SW 1271 (cell line): ENCODE measurements at places on chromosomes 2 and 18.

GRCh38 chr2:196415384-196415783 lies 224.1 kb upstream of the CCDC150 start:
- DNase-seq = no peak

- no peak for DNase-seq
Measured at GRCh38 chr2:3868012-3868805, 164.8 kb downstream of the DCDC2C start.

GRCh38 chr2:182377467-182377866 lies 49.4 kb downstream of the PDE1A start:
- DNase-seq = no peak

GRCh38 chr18:70037431-70038061 lies 89.9 kb upstream of the CD226 start:
- DNase-seq = no peak

- no peak for DNase-seq
Measured at GRCh38 chr2:61759005-61759404, 94.9 kb downstream of the FAM161A start.

- no peak for DNase-seq
Measured at GRCh38 chr2:190891372-190891771, 10.8 kb downstream of the GLS start.

DNA sequence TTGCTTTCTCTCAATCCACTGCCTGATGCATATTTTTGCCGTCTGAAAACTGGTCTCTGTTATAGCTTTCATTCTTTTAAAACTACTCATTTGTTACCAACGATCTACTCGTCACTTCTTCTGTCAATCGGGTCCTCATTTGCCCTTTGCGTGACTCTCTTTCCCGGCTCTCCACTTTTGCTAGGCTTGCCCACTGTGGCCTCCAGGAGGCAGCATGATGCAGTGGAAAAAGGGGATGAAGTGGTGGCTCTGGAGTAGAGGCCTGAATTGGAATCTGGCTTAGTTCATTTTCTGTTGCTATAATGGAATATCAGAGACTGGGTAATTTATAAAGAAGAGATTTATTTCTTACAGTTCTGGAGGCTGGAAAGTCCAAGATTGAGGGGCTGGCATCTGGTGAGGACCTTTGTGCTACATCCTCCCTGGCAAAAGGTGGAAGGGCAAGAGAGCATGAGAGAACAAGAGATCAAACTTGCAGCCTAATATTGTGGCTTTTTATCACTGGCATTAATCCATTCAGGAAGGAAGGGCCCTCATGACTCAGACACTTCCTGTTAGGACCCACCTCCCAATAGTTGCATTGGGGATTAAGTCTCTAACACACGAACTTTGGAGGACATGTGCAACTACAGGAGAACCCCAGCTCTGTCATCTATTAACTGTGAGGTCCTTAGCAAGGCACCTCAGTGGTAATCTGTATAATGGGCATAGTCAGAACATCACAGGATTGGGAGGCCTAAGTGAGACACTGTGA lies 15.4 kb downstream of the GDF7 start:
- DNase-seq = no peak

DNA sequence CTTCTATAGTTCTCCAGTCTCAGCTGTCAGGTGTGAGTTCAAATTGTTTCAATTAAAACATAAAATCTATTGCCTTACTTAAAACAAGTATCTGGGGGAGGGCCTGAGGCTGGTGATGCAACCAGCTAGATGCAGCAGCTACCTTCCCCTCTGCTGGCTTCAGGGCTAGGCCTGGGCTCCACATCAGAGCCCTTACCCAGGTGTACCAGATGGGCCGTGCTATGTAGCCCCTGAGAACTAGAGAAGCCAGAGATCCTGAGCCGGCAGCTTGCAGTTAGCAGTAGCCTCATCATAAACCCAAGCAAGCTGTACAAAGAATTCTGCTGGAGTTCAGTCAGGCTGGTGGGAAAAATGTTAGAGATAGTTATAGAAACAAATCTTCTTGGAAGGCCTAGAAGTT lies 97.7 kb upstream of the ACAA2 start:
- DNase-seq = no peak

GRCh38 chr18:74060579-74060978 lies 87.1 kb downstream of the FBXO15 start:
- no peak for DNase-seq

DNA sequence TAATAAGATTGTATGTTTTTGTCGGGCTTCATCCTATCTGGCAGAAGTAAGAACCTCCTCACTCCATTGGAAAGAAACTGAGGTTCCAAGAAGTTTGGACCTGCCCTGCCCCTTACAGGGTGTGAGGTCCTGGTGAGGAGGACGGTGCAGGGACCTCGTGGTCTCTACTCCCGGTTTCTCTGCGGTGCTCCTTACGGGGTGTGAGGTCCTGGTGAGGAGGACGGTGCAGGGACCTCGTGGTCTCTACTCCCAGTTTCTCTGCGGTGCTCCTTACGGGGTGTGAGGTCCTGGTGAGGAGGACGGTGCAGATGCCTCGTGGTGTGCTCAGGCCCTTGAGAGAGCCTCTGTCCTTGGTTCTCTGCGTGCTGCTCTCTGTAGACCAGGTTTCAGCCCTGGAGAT lies 5.2 kb downstream of the CTDP1 start:
- DNase-seq = no peak

DNA sequence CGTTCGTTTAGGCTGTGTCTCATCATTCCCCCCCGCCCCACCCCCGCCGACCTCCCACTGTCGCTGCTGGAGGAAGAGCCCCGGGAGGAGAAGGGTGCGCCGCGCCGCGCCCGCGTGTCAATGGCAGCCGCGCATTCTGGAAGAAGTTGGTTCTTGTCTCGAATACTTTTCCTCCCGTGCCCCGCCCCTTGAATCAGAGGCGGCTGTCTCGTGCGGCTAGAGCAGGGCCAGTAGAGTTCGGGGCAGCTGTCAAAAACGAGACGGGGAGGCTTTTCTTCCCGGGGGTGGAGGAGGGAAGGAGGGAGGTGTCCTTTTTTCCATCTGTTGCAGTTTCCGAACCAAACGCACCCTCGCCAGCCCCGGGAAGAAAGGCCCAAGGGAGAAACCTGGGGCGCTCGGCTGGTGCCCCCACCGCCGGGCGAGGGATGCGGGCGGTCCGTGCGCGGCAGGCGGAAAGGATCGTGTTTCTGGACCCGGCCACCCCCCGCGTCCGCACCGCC lies 410 bp upstream of the TGIF1 start:
- peak; percentile 69 for DNase-seq

DNA sequence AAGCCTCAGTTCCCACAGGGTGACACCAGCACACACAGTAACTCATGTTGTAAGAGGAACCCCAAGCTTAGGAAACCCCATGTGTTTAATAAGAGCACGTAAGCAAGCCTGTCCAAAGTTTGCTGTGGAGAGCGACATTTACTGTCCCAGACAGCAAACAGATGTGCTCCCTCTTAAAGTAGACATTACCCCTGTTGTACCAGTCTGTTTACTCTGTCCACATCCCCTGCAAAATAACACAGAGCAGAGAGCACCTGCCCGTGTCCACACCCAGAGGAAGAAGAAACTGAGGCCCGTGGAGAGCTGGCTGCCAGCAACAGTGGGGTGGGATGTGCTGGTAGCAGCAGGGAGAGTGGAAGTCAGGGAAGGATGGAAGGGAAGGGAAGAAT lies 243.5 kb downstream of the GBX2 start:
- DNase-seq = no peak

DNA sequence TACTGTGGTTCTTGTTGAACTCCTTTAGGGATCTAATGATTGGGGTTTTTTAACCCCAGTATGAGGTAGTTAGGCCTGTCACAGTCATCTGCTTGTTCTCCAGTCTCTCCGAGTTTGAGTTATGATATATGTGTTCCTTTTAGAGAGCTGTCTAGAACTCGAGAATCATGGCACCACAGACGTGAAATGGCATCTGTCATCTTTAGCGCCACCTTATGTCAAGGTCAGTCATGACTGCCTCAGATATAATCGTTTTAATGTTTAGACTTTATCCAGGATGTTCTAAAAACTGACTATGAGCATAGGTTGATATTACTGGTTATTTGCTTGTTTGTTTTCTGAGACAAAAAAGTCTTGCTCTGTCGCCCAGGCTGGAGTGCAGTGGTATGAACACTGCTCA lies 112.2 kb downstream of the CEP192 start:
- DNase-seq = no peak

- no peak for DNase-seq
Measured at GRCh38 chr2:205732314-205732713, 50.0 kb downstream of the NRP2 start.

GRCh38 chr2:142008135-142008744 lies 122.6 kb downstream of the LRP1B start:
- DNase-seq = no peak
